ENCODE measurements at places on chromosomes 1 and 21.

GRCh38 chr1:76433526-76433925 is 359.0 kb downstream of the ST6GALNAC3 start:
- DNase-seq = no peak

DNA sequence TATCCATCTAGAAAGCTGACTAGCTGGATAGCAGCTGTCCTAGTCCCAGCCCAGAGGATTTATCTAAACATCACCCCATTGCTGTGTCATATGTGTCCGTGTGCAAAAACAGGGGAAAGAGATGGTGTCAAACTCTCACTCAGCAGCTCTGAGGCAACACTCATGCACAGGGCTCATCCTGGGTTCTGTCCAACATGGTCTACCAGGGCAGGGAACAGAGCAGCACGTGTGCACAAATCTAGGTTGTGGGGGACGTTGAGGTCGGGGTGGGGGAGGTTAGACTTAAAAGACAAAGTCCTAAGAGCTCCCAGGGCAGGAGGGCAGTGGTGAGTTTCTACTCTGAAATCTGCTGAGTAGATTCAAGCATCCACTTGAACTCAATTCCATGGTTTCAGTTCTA is 16.2 kb downstream of the PI4KB start:
- DNase-seq = no peak

- DNase-seq = no peak
Measured at GRCh38 chr1:3702990-3703728, 49.1 kb upstream of the CCDC27 start.

DNA sequence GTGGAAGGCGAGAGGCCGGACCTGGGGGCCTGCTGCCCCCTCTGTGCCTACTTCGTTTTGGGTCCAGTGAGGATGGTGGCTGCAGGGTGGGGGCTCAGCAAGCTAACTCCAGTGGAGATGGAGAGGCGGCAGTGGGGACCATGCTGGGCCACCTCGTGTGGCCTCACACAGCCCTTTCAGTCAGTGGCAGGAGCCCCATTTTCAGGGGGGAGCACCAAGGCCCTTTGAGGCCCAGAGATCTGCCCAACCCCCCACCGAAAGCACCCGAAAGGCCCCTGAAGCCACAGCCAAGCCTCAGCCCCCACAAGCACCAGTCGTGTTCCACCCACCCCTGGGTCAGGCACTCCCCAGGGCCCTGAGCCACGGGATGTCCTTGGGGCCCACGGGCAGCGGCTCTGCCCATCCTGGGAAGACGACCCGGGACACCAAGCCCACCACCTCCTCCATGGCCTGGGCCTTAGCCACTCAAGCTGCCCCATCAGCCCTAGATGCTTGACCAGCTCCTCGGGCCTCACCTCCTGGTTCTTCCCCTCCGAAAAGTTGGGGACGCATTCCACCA is 345 bp downstream of the FTCD start:
- no peak for DNase-seq

- no peak for DNase-seq
Measured at GRCh38 chr1:43990271-43991199, 864 bp upstream of the CCDC24 start.

DNA sequence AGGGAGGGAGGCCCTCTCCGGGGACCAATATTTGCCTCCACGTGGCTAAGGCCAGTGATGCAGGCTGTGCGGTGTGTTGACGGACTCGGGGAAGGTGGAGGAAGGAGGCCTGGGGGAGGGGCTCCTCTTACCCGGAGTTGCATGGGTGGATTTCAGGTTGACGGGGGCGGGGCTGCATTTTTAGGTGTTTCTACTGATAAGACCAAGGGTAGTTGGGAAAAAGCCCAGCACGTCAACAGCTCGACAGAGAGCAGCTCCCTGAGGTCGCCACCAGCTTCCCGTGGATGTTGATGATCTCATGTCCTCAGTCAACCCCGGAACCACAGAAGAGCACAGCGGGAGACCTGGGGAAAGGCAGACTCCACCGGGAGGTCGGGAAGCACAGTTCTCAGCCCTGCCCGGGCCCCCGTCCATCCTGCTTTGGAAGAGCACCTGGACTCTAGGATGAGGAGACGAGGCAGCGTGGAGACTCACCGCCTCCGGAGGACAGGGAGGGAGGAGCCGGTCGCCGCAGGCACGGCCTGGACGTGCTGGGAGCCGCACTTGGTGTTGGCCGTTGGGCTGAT is 32.9 kb upstream of the COL6A1 start:
- no peak for DNase-seq

GRCh38 chr1:227170361-227171166 is 147.7 kb downstream of the CDC42BPA start:
- no peak for DNase-seq

DNA sequence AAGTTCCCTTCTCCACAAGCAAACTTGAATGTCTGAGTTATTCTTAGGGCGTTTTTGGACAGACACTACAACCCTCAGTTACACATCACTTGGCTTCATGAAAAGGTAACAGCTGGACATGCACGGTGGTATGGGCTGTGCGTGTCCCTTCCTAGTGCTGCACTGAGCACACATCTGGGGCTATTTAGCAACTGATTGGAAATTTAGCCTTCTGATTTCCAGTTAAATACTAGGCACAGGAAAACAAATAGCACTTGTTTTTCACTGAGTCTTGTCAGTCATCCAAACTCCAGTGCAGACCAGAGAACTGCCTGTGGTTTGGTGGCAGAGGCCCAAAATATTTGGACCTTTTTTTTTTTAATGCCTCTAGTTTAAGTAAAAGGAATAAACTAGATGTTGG is 134.7 kb downstream of the TGFBR3 start:
- DNase-seq = no peak

All from activated CD4-positive, CD25-positive, alpha-beta regulatory T cell treated with anti-CD3 and anti-CD28 coated beads, Interleukin-2, amount 50 U/mL, for 72 hours (primary cell).